AG09319 (cell line): ENCODE measurements at places on chromosomes 7 and 10.

DNA sequence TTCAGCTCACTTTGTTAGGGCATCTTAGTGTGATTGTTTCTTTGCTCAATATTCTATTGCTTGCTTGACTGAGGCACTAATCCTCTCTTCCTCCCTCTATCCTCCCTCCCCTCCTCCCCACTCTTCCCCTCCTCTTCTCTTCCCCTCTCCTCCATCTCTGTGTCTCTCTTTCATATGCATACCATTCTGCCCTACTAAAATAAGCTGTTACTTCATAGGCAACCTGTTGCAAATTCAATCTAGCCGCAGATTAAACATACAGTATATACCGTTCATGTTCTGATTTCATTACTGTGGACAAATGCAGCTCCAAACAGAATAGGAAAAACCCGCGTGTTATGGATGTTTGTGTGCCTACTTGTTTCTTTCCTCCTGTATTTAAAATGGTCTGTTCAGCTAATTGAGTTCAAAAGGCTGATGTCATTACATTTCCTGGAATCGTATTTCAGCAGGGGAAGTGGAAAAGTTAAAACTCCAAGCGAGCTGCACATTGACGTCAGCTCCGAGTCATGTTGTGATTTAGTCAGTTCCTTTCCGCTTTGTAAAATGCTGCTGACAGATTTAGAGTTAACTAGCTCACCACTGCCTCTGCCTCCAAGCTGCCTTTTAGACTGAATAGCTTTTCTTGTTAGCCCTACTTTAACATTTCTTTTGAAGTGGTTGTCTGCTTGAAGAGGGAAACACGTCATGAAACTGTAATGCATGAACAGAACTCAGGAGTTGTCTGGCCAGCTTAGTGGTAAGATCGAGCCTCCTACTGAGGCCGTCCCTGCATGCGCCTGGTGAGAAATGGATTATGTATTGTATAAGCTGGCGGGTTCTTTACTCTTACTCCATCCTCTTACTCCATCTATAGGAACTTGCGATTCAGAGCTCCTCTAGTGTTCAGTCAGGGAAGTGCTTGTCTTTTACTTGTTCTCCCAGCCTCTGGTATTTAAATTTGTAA, 69.0 kb downstream of the CREM start:
- peak; percentile 78 for DNase-seq

DNA sequence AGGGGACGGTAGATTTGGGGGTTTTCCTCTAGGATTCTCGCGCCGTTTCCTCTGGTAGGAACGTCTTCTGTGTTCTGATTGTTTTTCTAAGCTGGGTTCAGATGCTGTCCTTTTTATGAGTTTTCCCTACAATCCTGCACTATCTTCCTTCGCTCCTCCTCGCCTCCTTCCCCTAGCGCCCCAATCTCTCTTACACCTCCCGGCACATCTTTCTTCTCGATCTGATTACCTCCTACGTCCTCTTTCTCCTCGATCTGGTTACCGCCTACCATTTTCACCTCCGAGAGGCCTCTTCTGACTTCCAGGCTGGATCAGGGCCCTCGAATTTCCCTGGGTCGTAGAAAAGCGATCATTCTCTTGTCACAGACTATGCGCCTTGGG, 413 bp downstream of the BUD31 start:
- DNase-seq = no peak

- no peak for DNase-seq
Measured at GRCh38 chr7:129480674-129481363, 21.5 kb upstream of the SMKR1 start.

DNA sequence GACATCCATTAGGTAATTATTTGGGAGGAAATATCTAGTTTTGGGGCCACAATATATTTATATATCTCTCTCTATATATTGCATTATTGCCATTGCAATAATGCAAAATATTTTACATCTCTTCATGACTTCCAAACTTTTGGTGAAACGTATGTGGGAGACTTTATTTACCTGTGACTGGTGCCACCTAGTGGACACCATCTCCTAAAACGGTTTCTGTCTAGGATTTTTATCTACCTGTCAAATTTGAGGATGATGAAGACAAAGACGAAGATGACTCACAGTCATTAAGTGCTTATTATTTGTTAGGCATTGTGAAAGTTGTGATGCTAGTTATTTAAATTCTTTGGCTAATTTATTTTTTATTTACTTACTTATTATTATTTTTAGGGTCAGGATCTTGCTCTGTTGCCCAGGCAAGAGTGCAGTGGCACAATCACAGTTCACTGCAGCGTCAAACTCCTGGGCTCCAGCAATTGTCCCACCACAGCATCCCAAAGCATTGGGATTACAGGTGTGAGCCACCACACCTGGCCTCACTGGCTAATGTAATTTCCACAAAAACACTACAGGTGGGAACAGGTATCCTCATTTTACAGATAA, 18.7 kb upstream of the CBLL1 start:
- peak; percentile 37 for DNase-seq

DNA sequence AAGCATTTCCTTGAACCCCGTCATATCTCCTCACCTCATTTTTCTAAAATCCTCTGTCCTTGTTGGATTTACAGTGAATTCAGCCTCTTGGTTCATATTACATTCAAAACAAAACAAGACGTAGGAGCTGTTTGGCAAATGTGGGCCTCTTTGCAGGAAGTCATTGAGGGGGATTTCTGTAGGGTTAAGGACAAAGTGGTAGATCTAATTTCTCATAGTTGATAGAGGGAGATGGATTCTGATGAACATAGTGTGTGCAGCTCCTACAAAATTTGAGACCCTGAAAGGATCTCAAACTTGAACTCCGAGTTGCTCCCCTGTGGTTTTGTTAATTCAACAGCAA, 682 bp downstream of the TBXAS1 start:
- DNase-seq = no peak

DNA sequence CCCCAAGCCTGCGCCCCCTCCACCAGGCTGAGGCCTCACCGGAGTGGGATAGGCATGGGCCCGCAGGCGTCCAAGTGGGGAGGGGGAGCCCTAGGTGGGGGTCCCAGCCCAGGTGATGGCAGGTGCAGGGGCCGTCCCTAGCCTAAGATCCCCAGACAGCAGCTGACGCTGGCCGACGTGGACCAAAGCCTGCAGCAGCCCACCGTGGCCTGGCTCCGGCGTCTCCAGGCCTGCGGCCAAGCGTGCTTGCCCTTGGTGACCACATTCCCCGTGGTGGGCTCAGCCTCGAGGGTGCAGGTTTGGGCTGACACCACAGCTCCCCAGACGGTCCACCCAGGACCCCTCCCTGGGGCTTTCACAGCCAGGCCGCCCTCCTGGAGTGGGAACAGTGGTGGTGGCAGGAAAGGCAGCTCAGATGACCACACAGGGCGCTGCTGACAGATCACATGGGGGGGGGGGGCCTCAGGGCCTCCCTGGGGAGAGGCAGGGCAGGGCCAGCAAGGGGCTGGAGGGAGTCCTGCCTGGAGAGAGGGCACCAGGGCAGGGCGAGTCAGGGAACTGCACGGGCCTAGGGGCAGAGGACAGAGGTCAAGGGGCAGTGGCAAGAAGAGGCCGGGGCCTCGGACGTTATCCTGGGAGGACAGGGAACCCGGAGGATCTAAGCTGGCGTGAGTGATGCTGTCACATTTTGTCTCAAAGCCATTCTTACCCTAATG, 767 bp upstream of the ADAM8 start:
- DNase-seq = no peak

DNA sequence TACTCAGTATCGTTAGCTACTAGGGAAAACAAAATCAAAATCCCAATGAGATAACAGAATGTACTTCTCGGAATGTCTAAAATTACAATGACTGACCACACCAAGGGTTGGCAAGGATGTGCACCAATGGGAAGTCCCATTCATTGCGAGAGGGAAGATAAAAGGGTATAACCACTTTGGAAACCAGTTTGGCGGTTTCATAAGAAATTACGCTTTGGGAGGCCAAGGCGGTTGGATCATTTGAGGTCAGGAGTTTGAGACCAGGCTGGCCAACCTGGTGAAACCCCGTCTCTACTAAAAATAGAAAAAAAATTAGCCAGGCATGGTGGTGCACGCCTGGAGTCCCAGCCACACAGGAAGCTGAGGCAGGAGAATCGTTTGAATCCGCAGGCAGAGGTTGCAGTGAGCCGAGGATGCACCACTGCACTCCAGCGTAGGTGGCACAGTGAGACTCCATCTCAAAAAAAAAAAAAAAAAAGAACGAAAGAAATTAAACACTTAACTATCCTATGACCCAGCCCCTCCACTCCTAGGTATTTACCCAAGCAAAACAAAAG, 7.6 kb downstream of the HACD1 start:
- DNase-seq = no peak

DNA sequence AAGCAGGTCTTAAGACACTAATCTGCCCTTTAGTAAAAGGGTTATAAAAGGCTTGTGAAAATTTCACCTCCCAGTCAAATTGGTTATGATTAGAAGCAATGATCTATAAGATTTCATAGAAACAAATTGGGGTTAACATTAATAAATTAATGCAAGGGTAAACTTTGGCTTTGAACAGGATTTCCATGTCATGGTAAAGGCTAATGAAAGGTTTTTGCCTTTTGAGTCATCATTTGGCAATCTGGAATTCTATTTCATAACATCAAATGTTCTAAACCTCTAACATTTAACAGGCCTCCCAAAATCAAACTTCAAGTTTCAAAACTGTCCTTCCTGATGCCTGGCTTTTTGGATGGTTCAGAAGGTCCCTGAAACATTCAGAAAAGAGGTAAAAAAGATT, 62.4 kb downstream of the COA1 start:
- DNase-seq = no peak

- no peak for DNase-seq
Measured at GRCh38 chr10:79396520-79396919, 48.9 kb downstream of the ZCCHC24 start.

DNA sequence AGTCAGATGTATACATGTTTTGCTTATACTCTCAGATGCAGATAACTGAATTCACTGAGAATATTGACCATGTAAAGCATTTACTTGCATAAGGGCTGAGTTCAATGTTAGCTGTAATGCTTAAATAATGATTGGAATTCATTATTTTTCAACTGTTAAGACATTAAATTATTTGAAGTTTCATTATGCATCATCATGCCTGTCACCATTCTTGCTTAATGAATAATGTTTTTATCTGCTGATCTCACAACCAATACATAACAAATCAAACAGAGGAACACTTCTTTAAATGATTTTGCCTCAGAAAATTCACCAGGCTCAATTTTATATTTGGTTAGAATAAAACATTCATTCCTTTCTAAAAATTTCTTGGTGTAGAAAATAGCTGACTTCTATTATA, 233.4 kb downstream of the GPR37 start:
- no peak for DNase-seq

- DNase-seq = no peak
Measured at GRCh38 chr10:12796401-12797160, 204.9 kb downstream of the CCDC3 start.

DNA sequence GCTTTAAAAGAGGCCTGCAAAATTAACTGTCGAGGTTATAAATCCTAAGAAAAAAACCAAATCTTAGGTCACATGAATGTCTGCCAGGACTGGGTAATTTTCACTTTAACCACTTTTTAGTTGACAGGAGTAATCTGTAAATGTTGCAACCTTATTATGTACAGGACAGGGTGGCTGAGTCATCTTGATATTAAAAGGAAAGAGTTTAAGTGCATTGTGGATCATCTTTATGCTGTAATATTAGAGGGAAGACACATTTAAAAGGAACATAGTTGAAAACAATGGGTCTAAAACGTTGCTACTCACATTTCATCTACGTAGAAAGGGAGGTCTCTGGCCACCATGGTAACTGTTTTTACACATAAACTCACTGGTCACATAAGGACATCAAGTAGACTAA, 115.5 kb downstream of the LSMEM1 start:
- no peak for DNase-seq

DNA sequence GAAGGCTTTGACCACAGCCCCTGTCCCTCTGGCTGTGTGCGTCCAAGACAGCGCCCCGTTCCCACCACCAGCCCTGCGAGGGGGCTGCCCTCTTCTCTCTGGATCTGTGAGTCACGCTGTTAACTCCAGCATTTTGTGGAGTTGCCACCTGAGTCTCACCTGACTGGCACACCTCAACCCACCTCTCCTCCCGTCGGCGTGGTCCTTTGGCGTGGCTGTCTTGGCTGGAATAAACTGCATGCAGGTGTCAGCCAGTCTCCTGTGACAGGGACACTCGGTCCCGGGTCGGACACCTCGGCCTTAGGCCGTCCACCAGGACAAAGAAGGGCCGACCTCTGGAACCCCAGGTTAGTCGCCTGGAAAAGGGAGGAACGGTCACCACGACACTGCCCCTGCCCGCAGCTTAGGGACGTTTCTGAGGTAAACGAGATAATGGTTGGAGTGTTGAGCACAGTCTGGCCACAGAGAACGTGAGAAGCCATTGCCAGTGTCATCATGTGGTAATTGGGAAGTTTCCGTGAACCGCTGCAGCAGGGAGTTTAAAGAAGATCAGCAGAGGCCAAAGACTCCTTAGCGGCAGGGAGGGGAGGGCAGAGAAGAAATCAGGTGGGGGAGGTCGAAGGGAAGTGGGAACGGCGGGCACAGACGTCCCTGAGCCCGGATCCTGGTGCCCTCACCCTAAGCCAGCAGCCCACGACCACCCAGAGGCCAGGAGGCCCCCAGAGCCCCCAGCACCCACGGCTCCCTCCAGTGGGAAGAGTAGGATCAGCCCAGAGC, 73.6 kb upstream of the FAM20C start:
- no peak for DNase-seq

DNA sequence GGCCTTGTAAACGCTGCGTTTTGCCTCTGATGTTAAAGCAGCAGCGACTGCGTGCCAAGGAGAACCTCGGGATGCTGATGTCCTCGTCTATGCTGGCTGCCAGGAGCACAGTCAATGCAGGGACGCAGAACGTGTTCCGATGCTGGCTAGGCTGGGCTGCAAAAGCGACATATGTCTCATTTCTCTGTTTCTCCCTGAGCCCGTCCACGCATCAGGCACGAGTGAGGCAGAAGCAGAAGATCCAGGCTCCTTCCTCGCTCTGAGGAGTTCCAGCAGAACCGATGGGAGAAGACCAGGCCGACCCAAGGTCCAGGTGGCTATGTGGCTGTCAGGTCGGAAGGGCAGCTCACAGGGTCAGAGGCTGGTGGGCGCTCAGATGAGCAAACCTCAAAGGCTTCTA, 3.7 kb upstream of the FOXL3 start:
- no peak for DNase-seq

DNA sequence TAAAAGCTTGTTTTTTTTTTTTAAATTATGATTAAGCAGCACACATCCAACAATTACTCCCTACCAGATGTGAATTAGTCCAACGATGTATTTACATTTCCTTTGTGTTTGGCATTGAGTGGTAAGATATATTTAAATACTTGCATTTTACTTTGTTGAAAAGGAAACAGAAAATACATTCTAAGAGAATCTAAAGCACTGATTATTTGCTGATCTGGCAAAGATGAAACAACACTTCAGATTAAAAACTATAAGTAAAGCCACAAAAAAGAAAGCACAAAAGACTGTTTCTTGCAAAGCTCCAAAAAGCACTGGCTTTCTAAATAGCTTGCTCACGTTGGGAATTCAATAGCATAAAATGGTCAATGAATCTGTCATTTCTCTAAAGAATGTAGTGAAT, 466.5 kb downstream of the PHTF2 start:
- no peak for DNase-seq

GRCh38 chr7:44972562-44972961, 6.3 kb downstream of the MYO1G start:
- no peak for DNase-seq
